ENCODE measurements at places on chromosomes 5 and 9. TPM values are rescaled to one million over a fixed set of nuclear protein-coding genes. Genes with fewer than 3 reads are reported as not detected.

GRCh38 chr5:107631805-107632362 is 38.9 kb downstream of the EFNA5 start:
- no peak for DNase-seq

DNA sequence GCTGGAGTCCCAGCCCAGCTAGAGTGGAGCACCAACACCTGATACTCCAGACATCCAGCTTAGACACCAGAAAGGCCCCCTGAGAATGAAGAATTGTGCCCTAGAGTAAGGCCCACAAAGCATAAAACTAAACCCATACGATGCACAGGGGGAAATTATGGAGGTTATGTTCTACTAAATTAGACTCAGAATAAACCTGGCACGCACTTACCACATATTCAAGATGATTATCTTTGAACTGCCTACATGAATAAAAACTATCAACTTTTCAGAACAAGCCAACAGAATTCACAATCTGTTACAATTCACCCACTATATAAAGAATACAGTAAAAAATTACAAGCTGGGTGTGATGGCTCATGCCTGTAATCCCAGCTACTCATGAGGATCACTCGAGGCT is 168.5 kb downstream of the CPLANE1 start:
- DNase-seq = no peak

- no peak for DNase-seq
Observed at GRCh38 chr5:149363358-149363757, 5.5 kb downstream of the PCYOX1L start.

GRCh38 chr5:150068472-150068871 is 17.9 kb downstream of the CSF1R start:
- DNase-seq = no peak

The ZDHHC11 gene
- total RNA-seq = 37.6 TPM

- DNase-seq = no peak
Observed at GRCh38 chr5:102153003-102153759, 142.9 kb downstream of the SLCO4C1 start.

The TOR4A gene
- total RNA-seq = 6.2 TPM

DNA sequence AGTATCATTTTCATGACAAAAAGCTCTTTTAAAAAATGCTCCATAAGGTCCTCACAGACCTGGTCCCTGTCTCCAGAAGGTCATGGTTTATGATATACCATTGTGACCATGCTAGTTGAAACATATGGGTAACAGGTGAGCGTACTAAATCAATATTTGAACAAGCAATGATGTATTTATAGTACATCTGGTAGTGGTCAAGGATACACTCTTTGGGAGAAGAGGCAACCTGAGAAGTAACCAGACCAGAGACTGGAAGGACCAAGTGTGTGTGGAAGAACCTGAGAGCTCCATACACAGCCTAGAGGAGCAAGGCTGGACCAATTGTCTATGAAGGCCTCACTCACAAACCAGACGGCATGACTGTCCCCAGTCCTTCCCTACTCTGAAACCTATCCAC is 55.1 kb downstream of the LHFPL2 start:
- no peak for DNase-seq

DNA sequence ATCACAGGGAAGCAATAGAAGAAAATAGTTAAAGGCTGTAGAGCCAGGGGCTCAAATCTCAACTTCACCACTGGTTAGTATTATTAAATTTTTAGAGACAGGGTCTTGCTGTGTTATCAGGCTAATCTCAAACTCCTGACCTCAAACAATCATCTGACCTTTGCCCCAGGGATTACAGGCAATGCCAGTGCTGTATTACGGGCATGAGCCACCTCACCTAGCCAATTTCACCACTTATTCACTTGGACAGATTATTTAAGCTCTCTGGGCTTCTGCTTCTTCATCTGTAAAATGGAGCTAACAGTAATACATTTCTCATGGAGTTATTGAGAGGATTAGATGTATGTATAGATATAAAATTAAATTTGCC is 155.9 kb upstream of the KLF4 start:
- no peak for DNase-seq

DNA sequence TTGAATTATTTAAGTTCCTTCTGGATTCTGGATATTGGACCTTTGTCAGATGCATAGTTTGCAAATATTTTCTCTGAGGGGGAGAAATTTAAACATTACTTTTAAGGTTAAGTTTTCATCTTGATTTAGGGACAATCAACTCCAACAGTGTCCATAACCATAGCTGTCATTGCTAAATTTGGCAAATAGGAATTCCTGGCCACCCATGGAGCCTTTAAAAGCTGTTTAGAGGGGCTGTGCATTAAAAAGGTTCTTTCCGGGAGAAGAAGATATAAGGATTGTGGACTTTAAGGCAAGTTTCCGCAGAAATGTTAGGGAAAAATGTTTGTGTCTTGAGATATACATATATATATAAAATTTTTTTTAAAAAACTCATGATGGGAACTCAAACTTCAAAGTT is 339.7 kb downstream of the ADAMTS6 start:
- DNase-seq = no peak

The SLC34A3 gene
- total RNA-seq = not detected

DNA sequence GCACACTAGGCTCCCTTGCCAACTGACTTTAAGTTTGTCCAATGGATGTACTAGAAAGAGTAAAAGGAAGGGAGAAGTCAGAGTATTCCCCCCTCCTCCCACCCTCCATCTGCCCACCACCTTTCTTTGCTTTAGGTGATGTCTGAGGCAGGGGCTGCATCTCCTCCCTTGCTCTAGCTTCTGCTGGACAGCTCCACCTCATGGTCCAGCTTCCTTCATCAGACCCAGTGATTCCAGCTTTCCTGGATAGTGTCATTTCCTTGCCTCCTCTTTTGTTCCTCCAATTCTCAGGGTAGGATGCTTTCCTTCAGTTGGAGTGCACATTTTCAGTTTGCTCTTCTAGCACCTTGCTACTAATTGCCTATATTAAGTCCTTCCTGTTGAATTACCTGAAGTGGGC is 67.4 kb downstream of the RAD23B start:
- no peak for DNase-seq

DNA sequence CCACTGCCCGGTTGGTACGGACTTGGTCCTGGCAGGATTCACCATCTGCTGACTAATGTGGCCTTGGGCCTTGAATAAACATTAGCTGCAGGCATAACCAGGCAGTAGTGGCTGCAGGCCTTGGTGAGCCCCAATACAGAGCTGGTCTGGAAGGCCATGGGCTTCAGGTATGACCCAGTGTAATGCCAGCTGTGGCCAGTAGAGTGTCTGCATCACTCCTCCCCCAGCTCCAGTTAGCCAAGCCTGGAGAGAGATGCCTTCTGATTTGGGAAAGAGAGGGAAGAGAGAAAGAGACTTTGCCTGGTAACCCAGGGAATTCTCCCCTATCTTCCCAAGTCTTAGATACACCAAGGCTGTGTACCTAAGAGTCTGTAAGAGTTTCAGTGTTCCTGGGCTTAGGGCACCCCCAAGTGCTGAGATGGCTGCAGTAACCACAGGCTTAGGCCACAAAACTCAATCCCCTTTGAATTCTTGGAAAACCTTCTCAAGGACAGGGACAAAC is 5.6 kb upstream of the C5 start:
- peak; percentile 80 for DNase-seq

Data from H9 (cell line).